Activated CD4-positive, CD25-positive, alpha-beta regulatory T cell (primary cell): ENCODE measurements at places on chromosomes 11 and 22.

- no peak for DNase-seq
Observed at GRCh38 chr11:11416917-11417316, 63.9 kb upstream of the CSNK2A3 start.

DNA sequence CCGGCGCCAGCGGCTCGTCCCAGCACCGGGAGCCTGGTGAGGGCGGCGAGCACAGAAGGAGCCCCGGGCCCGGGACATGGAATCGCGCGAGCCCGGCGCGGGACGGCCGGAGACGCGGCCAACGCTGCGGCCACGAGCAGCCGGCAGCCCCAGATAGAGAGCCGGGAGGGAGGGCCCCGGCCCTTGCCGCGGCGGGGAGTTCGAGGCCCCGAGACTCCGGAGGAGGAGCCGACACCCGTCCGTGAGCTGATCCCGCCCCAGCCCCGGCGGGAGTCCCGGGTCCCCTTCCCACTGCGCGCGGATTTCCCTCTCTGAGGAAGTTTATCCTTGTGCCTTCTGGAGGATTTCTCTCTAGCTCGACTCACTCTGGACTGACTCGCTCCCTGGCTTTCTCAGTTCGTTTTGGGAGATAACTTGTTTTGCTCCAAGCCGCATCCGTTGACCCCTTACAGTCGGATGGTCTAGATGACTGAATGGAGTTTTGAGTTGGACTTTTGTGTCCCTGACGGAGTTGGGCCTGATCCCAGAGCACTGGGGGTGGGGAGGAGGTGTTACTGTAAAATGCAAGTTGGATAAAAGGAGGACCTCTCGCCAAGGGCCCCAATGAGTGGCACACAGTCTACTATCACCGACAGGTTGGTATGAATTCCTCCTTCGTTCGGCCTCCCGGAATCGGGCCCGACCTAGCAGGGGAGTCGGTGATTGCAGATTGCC is 585 bp downstream of the ARHGEF12 start:
- DNase-seq: peak; percentile 35

- no peak for DNase-seq
Observed at GRCh38 chr22:24827296-24827695, 21.3 kb downstream of the SGSM1 start.

- no peak for DNase-seq
Observed at GRCh38 chr11:36372101-36372771, 76.1 kb downstream of the PRR5L start.

- DNase-seq: no peak
Observed at GRCh38 chr11:113043698-113044097, 82.5 kb downstream of the NCAM1 start.

GRCh38 chr11:126598344-126599216 is 243.1 kb downstream of the ST3GAL4 start:
- no peak for DNase-seq

GRCh38 chr22:18013947-18014346 is 10.4 kb downstream of the MICAL3 start:
- no peak for DNase-seq

DNA sequence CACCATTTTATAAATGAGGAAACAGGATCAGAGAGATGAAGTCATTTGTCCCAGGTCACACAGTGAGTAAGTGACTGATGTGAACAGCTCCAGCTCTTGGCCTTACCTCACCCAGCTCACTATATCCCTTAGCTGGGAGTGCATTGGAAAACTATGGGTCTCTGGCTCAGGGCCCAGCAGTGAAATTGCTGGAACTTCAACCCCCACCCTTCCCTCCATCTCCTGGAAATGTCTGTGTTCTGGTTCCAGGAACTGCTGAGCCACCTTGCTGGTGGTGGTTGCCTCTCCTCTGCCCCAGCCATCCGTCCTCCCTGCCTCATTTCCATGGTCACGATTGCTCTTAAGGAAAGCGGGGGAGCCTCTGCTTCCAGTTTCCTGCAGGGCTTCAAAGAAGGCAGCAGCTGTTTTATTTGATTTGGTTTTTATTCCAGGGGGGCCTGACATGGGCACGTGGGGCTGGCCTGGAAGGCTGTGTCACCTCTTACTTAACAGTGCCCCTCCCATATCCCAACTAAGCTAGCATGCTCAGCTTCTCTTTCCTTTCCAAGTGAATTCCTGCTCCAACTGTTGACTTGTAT is 46.2 kb upstream of the CSTF3 start:
- no peak for DNase-seq

DNA sequence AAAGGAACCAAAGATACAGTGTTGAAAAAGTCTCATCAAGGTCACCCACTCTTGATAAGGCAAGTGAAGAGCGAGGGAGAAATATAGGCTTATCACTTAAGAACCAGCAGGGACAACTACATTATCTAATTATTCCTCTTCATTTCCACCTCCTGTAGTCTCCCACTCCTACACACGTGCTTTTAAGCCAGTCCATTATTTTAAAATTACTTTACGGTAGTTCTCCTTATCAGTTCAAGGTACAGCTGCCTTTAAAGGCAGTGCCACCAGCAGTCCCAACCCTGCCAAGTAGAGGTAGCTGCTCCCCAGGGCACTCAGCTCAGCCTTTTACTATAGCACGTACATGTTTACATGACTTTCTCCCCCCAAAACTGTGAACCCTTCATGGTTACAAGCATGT is 161.5 kb upstream of the BLID start:
- DNase-seq: no peak

GRCh38 chr11:130088217-130088616 is 18.5 kb downstream of the APLP2 start:
- no peak for DNase-seq

DNA sequence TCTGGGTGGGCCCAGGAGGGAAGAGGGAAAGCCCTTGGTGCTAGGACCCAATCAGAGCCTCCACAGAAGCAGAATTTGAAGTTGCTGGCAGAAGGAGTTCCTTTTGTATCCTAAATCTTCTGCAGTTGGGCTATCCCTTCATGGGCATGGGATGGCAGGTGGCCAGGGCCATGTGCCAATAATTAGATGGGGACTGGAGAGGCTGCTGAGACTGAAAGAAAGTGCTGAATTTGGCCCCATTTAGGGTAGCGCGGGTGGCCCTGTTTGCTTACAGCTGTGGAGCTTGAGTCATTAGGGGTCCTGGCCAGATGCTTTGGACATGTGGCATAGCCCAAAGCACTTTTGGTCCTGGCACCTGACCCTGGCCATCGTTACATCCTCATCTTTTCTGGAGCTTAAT is 27.1 kb downstream of the PARVA start:
- DNase-seq: no peak
